ENCODE measurements at places on chromosomes 11 and 22. TPM values are rescaled to one million over a fixed set of nuclear protein-coding genes. Genes with fewer than 3 reads are reported as not detected.

Gene GDPD4
- total RNA-seq: 0.44 TPM

Gene SCN3B
- total RNA-seq: 0.09 TPM

Gene OR8D4
- total RNA-seq: not detected

GRCh38 chr11:34149786-34150185, 44.4 kb downstream of the NAT10 start:
- no peak overlapping the region for H3K27ac ChIP-seq
- H3K4me3 ChIP-seq: no peak overlapping the region
- no peaks in the 10 kb centered on the region for H3K27me3 ChIP-seq
- no peaks in the 10 kb centered on the region for H3K4me1 ChIP-seq
- DNase-seq: no peak

GRCh38 chr22:44086271-44087088, 62.4 kb downstream of the PARVB start:
- H3K27ac ChIP-seq: no peak overlapping the region
- no peaks in the 10 kb centered on the region for H3K4me1 ChIP-seq
- no peak for DNase-seq
- H3K27me3 ChIP-seq: no peaks in the 10 kb centered on the region
- no peaks in the 10 kb centered on the region for H3K36me3 ChIP-seq

DNA sequence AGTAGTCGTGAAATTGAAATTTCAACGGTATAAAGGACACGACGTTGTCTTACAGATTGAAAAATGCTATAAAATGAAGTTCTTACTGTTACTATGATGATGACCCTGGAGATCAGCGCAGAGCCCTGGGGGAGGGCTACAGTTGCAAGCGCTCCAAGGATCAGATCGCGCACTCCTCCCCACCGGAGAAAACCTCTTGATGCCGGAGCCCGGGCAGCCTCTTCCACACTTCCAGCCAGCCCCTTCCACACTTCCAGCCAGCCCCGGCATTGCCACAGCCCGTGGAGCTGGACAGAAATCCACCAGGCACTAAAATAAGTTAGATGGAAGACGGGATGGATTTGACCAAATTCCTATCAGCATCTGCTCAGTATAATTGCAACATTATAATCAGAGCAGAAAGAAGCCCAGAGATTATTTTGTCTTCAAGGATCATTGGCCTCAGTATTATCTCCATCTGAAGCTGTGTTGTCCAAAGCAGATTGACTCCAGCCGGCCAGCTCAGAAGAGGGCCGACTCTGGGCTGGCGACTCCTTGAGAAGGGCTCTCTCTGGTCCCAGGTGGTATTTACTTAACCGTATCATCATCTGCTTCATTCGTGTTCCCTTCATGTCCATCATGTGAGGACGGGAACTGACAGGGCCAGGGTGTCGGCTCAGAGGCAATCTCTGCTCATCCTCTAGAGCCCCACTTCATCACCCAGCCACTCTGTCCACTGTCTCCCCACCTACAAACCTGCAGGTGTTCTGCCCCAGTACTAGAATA, 777 bp upstream of the MICAL3 start:
- peaks cover 6% of the 10 kb centered on the region for H3K4me1 ChIP-seq
- H3K36me3 ChIP-seq: no peaks in the 10 kb centered on the region
- no peak overlapping the region for H3K27ac ChIP-seq
- no peaks in the 10 kb centered on the region for H3K27me3 ChIP-seq
- no peak for DNase-seq

DNA sequence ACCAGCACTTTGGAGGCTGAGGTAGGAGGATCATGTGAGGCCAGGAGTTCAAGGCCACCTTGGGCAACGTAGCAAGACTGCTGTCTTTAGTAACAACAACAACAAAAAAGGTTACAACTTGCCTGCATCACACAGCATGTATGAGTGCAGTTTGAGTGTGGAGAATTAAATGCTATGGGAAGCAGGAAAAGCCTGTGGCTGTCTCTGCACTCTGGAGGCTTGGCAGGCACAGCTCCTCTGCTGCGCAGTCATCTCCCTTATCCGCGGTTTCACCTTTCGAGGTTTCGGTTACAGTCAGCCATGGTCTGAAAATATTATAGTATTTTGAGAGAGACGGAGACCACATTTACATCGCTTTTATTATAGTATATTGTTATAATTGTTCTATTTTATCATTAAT, 2.9 kb downstream of the MICAL2 start:
- no peak overlapping the region for H3K27ac ChIP-seq
- no peaks in the 10 kb centered on the region for H3K27me3 ChIP-seq
- no peaks in the 10 kb centered on the region for H3K36me3 ChIP-seq
- H3K4me3 ChIP-seq: no peak overlapping the region
- no peak for DNase-seq

GRCh38 chr22:38135133-38135706, 24.7 kb upstream of the BAIAP2L2 start:
- H3K27ac ChIP-seq: no peak overlapping the region
- H3K4me3 ChIP-seq: no peak overlapping the region
- DNase-seq: peak; percentile 35
- H3K4me1 ChIP-seq: no peaks in the 10 kb centered on the region

- H3K27me3 ChIP-seq: no peaks in the 10 kb centered on the region
- no peak for DNase-seq
- no peak overlapping the region for H3K4me3 ChIP-seq
- no peak overlapping the region for H3K27ac ChIP-seq
- H3K4me1 ChIP-seq: no peaks in the 10 kb centered on the region
Measured at GRCh38 chr11:61417670-61418069, 12.1 kb downstream of the CPSF7 start.

- no peak for DNase-seq
- H3K4me1 ChIP-seq: peaks cover 14% of the 10 kb centered on the region
- no peaks in the 10 kb centered on the region for H3K27me3 ChIP-seq
- H3K36me3 ChIP-seq: peaks cover 7% of the 10 kb centered on the region
- H3K4me3 ChIP-seq: no peak overlapping the region
Measured at GRCh38 chr22:24578355-24579257, 14.3 kb downstream of the LRRC75B start.

DNA sequence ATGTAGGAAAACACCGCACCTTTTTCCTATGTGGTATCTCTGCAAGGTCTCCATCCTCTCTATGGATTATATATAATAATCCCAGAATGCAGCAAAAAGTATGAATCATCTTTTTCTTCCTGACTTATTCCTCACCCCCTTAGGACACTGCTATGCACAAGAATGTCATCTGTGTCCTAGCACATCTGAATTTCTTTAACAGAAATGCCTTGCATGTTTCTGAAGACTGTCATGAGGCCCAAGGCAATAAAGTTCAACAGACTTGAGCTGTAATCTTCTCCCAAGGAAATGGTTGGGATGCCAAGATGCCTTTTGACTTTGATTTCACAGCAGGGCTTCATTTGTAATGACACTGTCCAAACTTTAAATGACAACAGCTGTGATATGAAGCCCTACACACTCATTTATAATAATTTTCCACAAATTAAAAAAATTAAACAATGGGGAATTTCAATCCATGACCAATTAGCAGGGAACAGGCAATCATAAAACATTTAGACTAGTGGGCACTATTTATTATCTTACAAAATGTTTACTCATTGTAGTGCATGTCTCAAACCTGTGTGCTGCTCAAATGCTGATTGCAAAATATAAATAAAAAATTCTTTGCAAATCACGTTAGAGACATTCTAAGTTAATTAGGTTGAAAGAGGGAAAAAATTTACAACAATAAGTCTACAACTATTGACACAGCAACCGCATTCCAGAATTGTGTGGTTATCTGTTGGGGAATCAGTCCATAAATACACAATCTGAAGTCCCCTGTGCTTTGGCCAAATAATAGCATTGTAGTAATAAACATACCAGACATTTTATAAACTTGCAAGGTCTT, 242.3 kb downstream of the SWAP70 start:
- H3K4me3 ChIP-seq: no peak overlapping the region
- H3K4me1 ChIP-seq: peaks cover 4% of the 10 kb centered on the region
- no peak for DNase-seq
- no peaks in the 10 kb centered on the region for H3K36me3 ChIP-seq
- no peaks in the 10 kb centered on the region for H3K27me3 ChIP-seq
- H3K27ac ChIP-seq: no peak overlapping the region

DNA sequence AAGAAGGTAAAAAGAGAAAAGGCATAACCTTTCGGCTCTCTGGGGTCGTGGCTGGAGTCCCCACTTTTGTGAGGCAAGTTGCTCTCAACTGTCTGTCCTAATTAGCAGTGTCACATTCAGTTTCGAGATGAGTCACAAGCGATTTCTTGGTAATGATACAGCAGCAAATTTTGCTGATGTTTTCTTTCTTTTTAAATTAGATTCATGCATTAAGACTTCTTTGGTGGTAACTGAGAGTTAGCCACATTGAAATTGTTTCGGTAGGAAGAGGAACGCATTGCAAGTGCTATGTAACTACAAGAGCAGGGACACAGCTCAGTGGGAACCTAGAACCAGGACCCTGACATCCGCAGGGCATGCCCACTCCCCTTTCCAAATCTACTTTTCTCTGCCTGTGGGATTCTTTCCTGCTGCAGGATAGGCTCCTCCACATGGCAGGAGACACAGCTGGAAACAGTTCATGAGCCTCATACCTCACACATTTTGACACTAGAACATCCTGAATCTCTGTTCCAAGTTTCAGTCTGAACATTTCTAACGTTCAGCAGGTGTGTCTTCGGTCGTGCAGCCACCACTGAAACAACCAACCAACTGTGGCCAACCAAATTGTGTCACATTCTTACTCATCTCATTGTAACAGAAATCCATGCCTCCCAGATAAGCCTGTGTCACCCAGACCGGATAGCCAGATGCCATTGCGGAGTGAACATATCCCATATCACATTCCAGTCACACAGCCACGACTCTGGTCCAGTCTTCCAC, 987.6 kb downstream of the NTM start:
- no peak overlapping the region for H3K27ac ChIP-seq
- H3K36me3 ChIP-seq: no peaks in the 10 kb centered on the region
- H3K27me3 ChIP-seq: no peaks in the 10 kb centered on the region
- H3K4me3 ChIP-seq: no peak overlapping the region
- H3K4me1 ChIP-seq: no peaks in the 10 kb centered on the region

- H3K4me1 ChIP-seq: no peaks in the 10 kb centered on the region
- DNase-seq: no peak
- no peaks in the 10 kb centered on the region for H3K36me3 ChIP-seq
- no peak overlapping the region for H3K4me3 ChIP-seq
- no peaks in the 10 kb centered on the region for H3K27me3 ChIP-seq
- no peak overlapping the region for H3K27ac ChIP-seq
Measured at GRCh38 chr22:44822534-44822933, 70.2 kb downstream of the ARHGAP8 start.

GRCh38 chr11:20592741-20593140, 6.7 kb upstream of the SLC6A5 start:
- no peak overlapping the region for H3K4me3 ChIP-seq
- peaks cover 2% of the 10 kb centered on the region for H3K4me1 ChIP-seq
- no peak overlapping the region for H3K27ac ChIP-seq
- DNase-seq: no peak
- no peaks in the 10 kb centered on the region for H3K36me3 ChIP-seq
- H3K27me3 ChIP-seq: no peaks in the 10 kb centered on the region

DNA sequence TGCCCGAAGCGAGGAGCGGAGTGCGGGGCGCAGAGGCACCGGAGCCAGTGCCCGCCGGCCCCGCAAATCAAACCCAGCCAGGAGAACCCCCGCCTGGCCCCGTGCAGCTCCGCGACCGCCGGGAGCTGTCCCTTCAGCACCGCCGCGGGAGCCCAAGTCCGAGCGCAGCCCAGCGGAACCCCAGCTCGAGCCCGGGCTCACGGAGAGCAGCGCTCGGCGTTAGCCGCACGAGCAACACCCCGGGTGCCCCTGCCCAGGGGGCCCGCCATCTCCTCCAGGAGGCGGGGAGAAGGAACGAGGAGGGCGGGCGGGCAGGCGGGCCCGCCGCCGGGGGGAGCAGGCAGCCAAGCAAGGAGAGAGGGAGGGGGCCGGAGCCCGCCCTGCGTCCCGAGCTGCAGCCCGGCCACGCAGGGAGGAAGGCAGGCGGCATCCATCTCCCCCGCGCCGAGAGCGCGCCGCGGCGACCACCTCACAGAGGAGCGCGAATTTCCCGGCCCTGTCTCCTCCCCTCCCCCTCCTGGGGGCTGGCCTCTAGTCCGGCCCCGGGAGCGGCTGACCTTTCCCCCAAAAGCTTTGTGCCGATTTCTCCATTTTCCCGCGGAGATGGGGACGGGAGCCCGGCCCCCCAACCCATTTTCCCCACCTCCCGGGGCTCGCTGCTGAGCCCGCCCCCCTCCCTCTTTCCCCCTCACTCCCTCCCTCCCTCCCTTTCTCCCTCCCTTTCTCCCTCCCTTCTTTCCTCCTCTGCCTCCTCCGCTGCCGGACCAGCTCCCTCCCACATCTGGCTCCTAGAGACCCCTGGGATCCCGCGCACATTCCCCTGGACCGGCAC, 621 bp downstream of the KCNC1 start:
- peak; percentile 66 for DNase-seq
- peaks cover 12% of the 10 kb centered on the region for H3K27me3 ChIP-seq
- H3K36me3 ChIP-seq: no peaks in the 10 kb centered on the region
- peaks cover 15% of the 10 kb centered on the region for H3K4me1 ChIP-seq

DNA sequence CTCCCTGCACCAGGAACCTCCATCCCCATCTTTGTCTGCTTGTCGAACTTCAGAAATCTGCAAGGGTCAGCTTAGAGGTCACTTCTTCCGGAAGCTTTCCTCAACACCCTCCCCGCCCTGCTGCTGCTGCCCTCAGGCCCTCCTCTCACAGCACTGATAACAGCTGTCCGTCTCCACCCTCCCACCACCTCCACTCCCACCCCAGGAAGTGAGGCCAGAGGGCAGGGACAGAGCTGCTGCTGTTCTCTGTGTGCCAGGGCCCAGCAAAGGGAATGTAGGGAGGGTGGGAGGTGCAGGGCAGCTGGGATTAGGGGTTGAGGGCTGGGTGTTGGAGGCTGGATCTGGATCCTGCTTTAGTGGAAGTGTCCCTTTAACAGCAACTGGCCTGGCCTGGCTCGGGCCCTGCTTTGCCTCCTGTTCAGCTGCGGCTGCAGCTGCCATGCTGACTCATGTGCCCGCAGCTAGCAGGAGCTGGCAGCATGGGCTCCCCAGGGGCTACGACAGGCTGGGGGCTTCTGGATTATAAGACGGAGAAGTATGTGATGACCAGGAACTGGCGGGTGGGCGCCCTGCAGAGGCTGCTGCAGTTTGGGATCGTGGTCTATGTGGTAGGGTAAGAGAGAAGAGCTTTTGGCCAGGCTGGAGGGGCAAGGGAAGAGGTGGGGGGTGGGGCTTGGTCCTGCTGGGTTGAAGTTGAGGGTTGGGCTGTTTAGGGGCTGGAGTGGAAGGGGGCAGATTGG, at the start of gene P2RX6:
Gene P2RX6, plus strand, starts transcription at position 440 of the 740 bp plus-strand sequence. Its CDS starts 10 bp downstream, at position 450.
- H3K4me1 ChIP-seq: peaks cover 6% of the 10 kb centered on the region
- H3K36me3 ChIP-seq: no peaks in the 10 kb centered on the region
- H3K27ac ChIP-seq: peak within 1 kb of the TSS; percentile 68
- DNase-seq: peak; percentile 18
- H3K4me3 ChIP-seq: peak within 1 kb of the TSS; percentile 41
